ENCODE measurements at places on chromosomes 2 and 18. TPM values are rescaled to one million over a fixed set of nuclear protein-coding genes. Genes with fewer than 3 reads are reported as not detected.

GRCh38 chr2:130251535-130251872 lies 53.3 kb upstream of the TUBA3E start:
- DNase-seq, result no peak

LBX2 gene
- total RNA-seq, result 0.91 TPM

- peak; percentile 35 for DNase-seq
Measured at GRCh38 chr2:109614715-109615636, 812 bp downstream of the SOWAHC start.

DNA sequence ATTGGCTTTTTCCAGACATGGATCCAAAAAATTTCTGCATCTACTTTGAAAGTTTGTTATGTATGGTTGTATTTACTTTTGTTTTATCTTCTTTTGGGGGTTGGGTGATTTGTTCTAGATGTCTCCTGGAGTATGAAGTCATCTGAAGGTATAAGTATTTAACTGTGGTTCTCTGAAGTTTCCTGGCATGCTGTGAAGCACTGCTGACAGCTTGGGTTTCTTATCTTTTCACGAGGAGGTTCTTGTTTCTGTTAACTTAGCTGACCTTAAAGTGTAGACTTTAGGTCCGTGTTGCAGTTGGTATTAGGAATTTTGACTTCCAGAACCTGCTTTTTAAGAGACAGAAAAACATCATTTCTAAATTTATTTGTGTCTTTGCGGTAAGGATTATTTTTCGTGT lies 15.9 kb downstream of the GLS start:
- no peak for DNase-seq

FAP gene
- 0.41 TPM for total RNA-seq

IL37 gene
- not detected for total RNA-seq

ST3GAL5 gene
- total RNA-seq, result 14.0 TPM

DNA sequence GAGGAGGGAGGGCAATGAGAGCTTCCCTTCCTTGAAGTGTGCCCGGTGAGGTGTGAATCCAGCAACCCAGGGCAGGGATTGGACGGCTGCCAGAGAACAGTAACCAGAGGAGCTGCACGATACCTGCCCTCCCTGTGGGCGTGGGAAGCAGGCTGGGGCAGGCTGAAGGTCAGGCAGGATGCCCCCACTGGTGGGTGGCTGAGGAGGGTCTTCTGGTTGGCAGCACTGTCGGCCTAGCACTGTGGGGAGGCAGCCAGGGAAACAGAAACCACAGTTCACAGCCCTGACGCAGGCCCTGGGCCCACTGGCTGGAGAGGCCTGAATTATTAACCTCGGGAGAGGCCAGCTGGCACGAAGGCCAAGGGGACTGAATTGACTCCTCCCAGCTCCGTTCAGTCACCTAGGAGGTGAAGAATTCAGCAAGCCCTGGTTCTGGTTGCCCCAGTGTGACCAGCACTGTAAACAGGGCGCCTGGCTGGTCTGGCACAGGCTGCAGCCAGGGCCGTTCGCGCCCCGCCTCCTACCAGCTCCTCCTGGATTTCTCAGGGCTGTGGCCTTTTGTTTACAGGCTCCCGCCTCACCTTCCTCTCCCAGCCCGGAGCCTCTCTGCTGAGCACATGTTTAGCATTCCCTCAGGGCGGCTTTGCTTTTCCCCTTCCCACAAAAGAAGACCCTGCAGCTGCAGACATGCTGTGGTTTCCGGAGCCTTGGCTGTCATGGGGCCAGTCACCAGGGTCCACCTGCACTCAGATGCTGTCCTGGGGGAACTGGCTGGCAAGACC lies 97.8 kb downstream of the B3GNT2 start:
- peak; percentile 44 for DNase-seq

- no peak for DNase-seq
Measured at GRCh38 chr2:80135001-80135400, 169.6 kb downstream of the LRRTM1 start.

CHST9 gene
- 0.57 TPM for total RNA-seq

CXCR1 gene
- not detected for total RNA-seq

DNA sequence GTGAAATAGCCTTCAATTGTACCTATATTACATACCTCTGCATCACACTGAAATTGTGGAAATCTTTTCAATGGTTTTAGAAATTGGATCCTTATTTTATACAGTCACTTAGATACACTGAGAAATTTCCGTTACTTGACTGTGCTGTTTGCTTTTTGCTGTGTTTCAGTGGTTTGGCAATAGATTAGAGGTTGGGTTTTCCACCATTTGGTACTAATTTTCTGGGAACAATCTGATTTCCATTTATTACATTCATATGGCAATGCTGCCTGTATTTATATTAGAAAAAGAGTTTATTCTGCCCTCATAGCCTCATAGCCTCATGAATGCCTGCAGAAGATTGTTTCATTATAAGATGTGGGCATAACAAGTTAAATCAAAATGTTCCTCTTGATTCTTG lies 285.0 kb downstream of the GULP1 start:
- DNase-seq, result no peak

DNA sequence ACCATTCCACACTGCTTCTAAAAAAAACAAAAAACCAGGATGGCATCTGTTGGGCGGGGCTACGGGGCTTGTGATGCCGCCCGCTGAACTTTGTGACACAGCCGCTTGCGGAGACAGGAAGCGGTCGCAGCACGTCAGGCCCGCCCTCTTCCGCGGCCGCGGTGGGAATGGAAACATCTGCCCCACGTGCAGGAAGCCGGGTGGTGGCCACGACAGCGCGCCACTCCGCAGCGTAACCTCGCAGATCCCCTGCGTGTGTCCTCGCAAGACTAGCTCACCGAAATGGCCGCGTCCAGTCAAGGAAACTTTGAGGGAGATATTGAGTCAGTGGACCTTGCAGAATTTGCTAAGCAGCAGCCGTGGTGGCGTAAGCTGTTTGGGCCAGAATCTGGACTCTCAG lies 168.5 kb downstream of the SUCLG1 start:
- DNase-seq, result no peak

DNA sequence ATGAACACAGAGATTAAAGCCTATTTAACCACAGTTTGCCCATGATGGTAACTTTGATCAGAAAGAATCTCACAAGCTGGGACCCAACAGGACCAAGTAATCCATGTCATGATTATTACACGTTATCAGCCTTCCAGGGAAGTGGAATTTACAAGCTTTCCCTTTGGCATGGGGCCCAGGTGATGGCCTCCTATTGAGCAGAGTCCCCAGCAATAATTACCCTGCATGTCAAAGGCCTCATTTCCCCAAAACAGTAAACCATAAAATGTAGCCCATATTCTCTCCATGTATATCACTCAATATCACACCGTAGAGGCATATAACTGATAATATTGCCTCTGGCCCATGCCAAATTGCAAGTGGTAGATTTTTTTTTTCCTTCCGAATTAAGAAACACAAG lies 38.9 kb downstream of the PRKRA start:
- DNase-seq, result no peak

DNA sequence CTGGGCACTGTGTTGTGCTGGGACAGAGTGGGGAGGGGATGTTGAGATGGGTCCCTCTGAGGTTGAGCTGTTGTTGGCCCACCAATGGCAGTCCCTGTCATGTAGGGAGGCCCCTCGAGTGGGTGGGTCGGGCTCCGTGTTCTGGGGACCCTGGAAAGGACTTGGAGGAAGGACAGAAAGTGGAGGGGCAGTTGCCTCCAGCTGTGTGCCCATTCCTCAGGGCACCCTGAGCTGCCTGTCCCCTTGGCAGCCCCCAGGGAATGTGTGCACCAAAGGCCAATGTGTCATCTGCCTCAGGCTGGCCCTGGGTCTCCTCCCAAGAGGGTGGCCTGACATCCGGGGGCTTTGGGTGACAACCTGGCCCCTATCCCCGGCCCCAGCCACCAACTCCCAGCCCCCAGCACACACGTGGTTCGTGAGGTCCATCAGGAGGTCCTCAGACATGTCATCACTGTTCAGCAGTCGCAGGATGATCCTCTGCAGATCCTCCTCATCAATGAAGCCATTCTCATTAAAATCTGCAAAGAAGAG lies 57.7 kb downstream of the CIB4 start:
- DNase-seq, result no peak

GRCh38 chr18:46772357-46772756 lies 15.5 kb upstream of the ST8SIA5 start:
- no peak for DNase-seq

DNA sequence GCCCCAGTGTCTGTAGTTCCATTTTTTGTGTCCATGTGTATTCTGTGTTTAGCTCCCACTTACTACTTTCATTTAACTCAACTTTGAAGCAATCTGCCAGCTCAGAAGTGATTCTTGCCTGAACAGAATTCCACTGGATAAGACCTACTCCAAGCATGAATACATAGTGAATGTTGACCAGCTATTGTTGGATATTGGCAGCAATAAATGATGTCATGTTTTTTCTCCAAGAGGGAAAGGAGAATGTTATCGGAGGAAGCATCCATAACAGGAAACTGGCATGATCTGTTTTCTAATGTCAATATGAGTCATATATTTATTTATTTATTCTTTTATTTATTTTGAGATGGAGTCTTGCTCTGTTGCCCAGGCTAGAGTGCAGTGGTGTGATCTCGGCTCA lies 36.8 kb upstream of the TRAPPC8 start:
- DNase-seq, result no peak

DNA sequence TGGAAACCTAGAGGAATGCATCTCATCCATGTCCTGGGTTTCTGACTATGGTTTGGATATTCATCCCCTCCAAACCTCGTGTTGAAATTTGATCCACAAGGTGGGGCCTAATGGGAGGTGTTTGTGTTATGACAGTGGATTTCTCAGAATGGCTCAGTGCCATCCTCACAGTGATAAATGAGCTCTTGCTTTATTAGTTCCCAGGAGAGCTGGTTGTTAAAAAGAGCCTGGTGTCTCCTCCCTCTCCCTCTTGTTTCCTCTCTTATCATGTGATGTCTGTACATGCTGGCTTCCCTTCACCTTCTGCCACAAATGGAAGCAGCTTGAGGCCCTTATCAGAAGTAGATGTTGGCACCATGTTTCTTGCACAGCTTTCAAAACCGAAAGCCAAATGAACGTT lies 424.3 kb downstream of the DCC start:
- no peak for DNase-seq

GPR155 gene
- total RNA-seq, result 12.1 TPM

SP5 gene
- total RNA-seq, result not detected

GRCh38 chr2:133158024-133158423 lies 410.2 kb downstream of the NCKAP5 start:
- DNase-seq, result no peak

DNA sequence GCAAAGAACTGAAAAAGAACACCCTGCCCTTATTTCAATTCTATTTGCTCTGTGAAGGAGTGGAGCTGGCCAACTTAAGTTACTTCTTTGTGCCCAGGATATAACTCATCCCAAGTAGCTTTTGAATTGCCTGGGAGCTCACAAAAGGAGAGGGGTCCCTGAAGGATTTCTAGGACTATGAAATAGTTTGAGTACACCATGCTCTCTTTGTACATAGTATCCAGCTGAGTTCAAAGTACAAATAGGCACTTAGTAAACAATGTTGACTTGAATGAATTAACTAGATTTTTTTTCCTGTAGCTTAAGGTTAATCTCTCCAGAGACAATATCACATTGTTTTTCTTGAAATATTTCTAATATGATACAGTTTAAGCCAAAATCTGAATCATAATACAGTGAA lies 47.7 kb downstream of the ZC3H15 start:
- no peak for DNase-seq

Data from right cardiac atrium (tissue), 5 donors.